ENCODE measurements at places on chromosomes 2 and 18.

DNA sequence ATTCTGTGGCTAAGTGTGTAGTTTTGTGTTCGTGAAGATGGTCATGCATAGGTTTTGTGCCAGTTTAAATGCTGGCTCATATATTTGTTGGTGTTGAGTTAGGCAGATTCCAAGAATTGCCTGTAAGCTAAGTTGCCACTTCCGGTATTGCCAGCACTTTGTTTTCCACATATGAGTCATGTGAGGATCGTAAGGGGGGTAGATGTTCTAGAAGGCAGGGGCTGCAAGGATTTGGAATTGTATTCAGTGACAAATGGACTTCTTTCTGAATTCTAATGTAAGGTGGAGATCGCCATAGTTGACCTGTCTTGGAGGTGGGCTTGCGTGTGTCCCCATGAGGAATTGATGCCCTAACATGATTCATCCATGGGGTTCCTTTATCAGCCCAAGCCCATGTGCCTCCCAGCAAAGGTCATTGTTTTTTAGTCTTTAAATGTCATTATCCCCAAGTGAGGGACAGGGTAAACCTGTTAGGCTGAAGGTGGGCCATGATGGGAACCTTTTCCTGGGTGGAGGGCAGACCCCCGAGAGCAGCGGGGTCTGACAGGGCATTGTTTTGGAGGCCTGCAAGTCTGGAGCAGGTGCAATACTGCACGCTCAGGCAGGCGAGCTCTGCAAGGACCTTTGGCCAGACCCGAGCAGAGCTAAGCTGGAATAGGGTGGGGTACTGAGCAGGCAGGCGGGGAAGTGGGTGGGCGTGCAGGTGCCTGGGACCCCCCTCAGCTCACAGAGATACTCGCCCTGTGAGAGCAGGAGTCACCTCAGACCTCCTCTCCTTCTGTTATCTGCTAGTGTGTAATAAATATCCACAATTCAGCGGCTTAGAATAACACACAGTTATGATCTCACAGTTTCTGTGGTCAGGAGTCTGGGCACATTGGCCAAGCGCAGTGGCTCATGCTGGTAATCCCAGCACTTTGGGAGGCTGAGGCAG, 77.4 kb downstream of the LRRFIP1 start:
- DNase-seq = no peak

DNA sequence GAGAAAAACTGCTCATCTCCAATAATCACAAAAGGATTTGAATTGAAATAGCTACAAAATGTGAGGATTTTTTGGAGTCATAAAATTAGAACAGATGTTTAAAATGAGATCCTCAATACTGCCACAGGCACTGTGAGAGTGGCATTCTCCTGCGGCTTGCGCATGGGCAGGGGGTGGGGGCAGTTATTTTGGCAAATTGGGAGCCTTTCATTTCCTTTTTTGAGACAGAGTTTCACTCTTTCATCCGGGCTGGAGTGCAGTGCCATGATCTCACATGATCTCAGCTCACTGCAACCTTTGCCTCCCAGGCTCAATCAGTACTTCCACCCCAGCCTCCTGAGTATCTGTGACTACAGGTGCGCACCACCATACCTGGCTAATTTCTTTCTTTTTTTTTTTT, 42.4 kb downstream of the POMC start:
- DNase-seq = no peak

GRCh38 chr2:26580751-26581150, 60.4 kb downstream of the CIB4 start:
- DNase-seq = no peak

DNA sequence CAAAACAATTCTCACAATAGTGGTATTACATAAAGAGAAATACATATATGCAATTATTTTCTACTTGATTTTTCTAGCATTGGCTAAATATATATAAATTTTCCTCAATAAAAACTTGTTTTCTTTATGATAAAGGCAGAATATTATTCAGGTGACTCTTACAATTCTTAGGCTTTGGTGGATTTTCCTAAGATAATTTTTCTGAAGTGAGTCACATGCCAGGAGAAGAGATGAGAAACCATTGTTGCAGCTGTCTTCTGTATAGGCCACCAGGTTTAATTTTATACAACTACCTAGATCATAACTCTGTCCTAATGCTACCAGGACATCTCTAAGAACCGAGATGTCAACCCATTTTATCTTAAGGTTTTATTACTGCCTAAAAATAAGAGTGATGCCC, 552.4 kb upstream of the CDH2 start:
- DNase-seq = no peak

DNA sequence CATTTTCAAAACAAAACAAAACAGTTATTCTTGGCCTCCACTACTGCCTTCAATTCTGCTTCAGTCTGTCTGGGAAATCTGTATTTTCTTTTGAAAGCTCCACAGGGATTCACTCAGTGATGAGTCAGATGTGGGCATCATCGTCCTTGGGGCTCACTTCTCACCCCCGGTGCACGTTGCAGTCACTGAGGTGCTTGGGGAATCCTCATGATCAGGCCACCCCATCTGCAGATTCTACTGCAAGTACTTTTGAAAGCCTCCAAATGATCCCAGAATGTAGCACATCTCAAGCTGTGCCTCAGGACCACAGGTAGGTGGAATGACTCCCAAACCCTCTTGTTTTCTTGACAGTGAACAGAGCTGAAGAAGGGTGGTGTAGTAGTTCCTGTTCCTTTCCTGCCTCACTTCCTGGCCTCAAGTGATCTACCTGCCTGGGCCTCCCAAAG, 34.3 kb downstream of the LPIN2 start:
- DNase-seq = no peak

DNA sequence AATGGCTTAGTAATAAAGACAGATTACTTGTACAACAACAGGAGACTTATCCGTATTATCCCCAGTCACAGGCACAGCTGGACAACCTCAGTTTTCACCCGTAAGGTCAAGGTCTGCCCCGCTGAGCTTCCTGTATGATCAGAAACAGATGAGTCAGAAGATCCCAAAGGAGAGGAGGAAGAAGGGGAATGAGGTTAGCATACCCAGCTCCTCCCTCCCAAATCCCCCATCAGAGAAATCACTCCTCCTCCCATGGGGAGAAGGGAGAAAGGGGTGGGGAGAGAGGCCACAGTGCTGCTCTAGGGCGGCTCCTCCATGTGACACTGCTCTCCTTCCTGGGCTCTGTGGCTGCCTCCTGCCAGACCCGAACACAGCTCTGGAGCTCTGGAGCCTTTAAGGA, 53.8 kb upstream of the SPTBN1 start:
- no peak for DNase-seq

DNA sequence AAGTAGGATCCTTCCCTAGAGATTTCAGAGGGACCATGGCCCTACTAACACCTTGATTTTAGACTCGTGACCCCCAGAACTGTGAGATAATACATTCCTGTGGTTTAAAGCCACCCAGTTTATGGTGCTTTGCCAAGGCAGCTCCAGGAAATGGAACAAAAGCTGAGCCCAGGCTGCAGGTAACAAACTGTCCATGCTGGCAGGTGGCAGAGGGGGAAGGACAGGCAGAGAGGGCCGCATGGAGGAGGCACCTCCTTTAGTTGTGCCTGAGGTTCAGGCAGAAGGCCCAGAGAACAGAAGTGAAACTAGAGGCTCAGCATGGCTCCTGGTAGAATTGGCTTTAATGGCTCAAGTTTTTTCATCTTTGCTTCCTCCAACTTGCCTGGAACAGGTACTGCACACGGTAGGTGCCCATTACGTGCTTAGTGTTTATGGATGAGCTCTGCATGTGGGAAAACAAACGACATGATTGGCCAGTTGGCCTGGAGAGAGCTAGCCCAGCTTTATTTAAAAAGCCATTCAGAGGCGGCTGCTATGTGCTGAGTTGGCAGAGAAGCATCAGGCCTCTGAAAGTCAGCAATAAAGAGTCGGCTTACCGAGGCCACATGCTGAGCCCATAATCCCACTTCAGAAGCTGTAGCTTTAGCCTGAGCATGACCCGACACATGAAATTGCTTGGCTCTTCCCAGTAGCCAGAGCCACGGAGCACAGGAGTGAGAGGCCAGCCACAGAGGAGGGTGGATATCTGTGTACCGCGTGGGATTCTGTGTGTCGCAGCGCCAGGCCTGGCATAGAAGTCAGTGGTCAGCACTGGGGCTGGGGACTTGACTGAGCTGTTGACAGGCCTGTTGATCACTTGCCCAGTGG, 36.5 kb downstream of the HS1BP3 start:
- DNase-seq = peak; percentile 68

- DNase-seq = no peak
Observed at GRCh38 chr2:199111458-199111857, 346.3 kb downstream of the SATB2 start.

DNA sequence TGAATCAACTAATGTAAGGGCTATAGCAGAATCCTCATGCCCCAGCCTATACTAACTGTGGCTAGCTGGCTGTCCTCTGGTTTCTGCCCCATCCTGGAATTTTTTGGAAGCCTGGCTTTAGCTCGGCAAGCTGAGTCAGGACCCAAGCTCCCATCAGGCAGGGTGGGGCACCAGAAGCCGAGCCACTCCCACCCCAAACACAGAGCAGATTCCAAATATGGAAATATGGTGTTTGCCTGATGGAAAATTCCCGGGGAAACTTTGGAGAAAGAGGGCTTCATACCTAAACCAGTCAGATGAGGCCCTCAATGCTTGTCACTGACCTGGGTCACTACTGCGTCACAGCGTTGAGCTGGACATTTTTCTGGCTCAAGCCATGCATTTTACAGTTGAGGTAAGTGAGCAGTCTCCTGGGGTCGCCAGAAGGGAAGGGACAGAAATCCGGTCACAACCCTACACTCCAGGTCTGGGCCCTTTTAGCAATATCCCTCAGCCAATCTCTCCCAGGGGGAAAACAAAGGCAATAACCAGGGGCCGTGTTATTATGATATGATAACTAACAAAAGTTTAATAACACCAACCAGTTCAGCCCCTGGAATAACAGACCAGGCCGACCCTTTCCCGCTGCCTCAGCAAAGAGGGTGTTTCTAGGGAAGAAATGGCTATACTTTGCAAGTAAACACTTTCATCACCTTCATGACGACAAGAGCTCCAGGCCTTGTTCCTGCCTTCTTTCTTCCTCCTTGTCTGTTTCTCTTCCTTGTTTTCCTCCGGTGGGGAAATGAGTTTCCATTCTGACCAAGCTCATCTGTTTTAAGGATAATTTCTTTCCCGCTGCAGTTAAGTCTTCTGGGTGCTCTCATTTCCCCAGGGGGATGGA, 37.7 kb downstream of the PSD4 start:
- DNase-seq = no peak

GRCh38 chr18:60649107-60649506, 276.5 kb upstream of the MC4R start:
- DNase-seq = peak; percentile 69

DNA sequence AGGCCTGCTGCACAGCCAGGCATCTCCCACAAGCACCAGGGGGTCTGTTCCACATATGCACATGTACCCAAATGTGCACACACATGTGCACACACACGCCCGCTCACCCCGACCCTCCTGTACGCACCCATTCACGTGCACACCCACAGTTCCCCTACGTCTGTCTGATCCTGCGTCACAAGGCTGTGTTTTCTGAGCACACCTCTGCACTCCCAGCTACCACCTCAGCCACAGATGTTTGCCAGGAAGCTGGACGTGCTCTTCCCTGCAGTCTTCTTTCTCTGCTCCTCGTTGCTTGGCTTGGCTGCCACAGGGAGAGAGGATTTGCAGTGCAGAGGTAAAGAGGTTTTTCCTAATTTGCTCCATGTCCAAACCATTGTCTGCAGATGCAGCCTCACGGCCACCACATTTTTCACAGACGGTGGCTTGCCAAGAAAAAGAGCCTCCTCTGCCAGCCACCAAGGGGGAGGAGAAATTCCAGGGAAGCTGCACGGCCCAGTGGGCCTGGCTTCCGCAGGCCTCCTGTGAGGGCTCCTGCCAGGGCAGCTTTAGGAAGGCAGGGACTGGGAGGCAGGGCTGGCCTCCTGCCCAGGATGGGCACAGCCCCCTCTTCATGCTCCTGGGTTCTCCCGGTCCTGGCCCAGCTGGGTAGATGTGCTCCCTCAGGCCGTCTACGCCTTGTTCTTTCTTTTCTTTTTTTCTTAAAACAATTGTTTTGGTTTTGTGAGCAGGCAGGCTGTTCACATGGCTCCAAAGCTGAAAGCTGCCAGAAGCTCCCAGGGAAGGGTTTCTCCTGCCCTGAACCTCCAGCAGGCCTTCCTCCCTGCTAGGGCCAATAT, 29.3 kb upstream of the HS6ST1 start:
- no peak for DNase-seq

DNA sequence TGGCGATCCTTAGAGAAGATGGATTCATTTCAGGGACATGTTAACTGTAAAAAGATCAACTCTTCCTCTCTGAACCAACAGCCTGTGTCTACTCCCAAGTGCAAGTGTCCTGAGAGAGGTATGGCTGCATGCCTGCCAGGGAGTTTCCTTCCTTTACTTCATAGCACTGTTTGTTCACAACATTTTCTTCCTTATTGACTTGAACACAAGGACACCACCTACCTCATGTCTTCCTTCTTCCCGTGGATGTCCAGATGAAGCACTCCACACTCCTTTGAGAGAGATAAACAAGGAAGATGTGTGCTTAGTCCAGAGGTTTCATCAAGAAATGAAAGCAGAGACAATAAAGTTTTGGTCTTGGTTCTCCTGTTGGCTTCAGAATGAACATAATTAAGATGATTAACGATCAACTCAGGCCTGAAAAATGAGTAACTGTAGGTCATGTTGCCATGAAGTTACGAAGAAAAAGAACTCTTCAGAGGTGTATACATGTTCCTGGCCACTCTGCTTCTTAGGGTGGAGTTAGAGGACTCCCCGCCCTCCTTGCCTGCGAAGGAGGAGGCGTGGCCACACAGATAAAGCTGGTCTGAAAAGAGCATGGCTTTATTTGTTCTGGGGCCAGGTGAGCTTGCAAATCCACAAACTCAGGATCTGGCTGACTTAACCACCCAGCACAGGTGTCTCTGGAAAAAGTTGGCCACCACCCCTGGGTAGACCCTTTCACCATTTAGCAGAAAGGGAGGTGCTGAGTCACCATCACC, 155.0 kb upstream of the KCTD1 start:
- DNase-seq = no peak

GRCh38 chr2:232447091-232447620, 8.8 kb upstream of the ALPI start:
- DNase-seq = no peak

- no peak for DNase-seq
Observed at GRCh38 chr2:222160125-222160524, 138.7 kb downstream of the PAX3 start.

GRCh38 chr2:31304816-31305215, 70.9 kb downstream of the EHD3 start:
- DNase-seq = no peak

GRCh38 chr2:216773072-216773471, 77.7 kb upstream of the IGFBP5 start:
- DNase-seq = peak; percentile 20

GRCh38 chr2:230602562-230603230, 109.9 kb upstream of the CAB39 start:
- no peak for DNase-seq

DNA sequence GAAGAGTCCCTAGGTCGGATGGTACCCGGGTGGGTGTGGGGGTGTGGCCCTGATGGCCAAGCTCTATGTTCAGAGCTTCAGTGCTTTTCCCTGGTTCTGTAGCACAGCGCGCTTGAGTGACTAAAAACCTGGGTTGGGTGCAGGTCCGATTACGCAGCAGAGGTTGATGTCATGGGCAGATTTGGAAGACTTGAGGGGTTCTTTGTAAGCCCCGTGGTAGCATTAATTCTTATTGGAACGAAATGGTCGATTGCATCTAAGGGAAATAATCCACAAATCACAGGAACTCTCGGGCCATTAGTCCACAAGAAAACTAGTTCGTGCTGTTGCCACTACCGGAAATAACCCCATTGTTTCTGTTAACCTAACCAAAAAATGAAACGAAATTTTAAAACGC, 9.0 kb downstream of the HOXD8 start:
- DNase-seq = no peak

- DNase-seq = no peak
Observed at GRCh38 chr2:2482851-2483250, 151.8 kb upstream of the MYT1L start.

All from NCI-H774 (cell line).